Spleen (tissue), 13 donors: ENCODE measurements at places on chromosomes 4 and X. TPM values are rescaled to one million over a fixed set of nuclear protein-coding genes. Genes with fewer than 3 reads are reported as not detected.

- H3K27me3 ChIP-seq = no peaks in the 10 kb centered on the region
- no peak for DNase-seq
- no peaks in the 10 kb centered on the region for H3K36me3 ChIP-seq
- no peaks in the 10 kb centered on the region for H3K4me1 ChIP-seq
- H3K4me3 ChIP-seq = no peak overlapping the region
- no peak overlapping the region for H3K27ac ChIP-seq
These were observed 407.9 kb downstream of the TECRL start for GRCh38 chr4:64001229-64001898.

The PNMA3 gene
- polyA plus RNA-seq = 2.6 TPM

- H3K4me3 ChIP-seq = no peak overlapping the region
- no peaks in the 10 kb centered on the region for H3K36me3 ChIP-seq
- no peak for DNase-seq
- no peaks in the 10 kb centered on the region for H3K4me1 ChIP-seq
- no peak overlapping the region for H3K27ac ChIP-seq
These were observed 39.4 kb upstream of the WDFY3 start for GRCh38 chr4:85005865-85006377.

DNA sequence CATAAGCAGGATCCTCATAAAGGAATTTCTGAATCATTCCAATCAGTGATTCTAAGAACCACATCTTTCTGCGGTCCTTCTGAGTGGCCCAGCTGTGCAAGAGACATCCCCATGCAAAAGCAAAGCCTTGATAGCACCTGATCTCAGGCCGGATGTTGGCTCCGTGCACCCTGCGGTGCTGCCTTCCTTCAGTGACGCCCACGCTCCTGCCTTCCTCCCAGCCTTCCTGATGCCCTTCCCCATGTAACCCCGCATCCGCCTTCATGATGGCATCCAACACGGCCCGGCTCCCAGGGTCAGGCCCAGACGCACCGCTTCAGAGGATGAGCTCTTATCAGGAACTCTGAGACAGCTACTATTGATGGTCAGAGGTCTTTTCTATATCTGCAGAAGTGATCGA, 20.4 kb upstream of the CYP4V2 start:
- H3K36me3 ChIP-seq = no peaks in the 10 kb centered on the region
- H3K4me3 ChIP-seq = no peak overlapping the region
- H3K27me3 ChIP-seq = no peaks in the 10 kb centered on the region
- DNase-seq = no peak

DNA sequence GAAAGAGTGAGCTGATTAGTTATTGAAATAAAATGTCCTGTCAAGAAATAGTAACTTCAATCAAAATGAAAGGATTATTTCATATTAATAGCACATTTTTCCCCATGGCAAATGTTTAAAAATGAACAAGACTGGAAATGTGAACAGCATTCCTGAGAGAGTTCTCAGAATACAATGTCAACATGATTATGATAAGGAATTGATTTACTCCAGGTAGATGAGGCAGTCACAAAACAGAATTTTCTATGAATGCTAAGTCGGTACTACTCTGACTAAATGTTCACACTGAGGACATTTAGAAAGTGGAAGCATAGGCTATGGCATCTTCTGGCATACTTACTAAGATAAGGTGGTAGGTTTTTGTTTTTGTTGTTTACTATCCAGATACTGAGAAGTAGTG, 19.4 kb upstream of the GRSF1 start:
- DNase-seq = no peak
- peaks cover 1% of the 10 kb centered on the region for H3K4me1 ChIP-seq
- no peaks in the 10 kb centered on the region for H3K27me3 ChIP-seq
- no peaks in the 10 kb centered on the region for H3K36me3 ChIP-seq
- H3K27ac ChIP-seq = no peak overlapping the region

DNA sequence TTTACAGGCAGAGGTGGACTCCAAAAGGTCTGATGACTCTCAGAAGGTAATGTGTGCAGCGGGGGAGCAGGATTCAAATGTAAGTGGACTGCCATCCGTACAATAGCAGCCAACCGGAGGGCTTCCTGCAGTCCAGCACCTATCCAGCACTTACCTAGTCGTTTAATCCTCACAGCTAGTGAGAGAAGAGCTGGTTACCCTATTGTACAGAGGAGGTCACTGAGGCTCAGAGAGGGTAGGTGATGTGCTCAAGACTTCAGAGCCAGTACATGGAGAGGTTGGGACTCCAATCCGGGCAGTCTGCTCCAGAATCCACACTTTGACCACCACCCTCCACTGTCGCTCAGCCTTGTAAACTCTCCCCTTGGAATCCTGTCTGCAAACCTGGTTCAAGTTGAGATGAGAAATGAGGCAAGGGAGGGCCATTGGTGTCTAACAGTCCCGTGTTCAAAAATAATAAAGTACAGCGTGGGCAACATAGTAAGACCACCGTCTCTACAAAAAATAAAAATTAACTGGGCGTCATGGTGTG, 22.5 kb upstream of the JAKMIP1 start:
- H3K4me3 ChIP-seq = no peak overlapping the region
- no peak overlapping the region for H3K27ac ChIP-seq
- no peaks in the 10 kb centered on the region for H3K36me3 ChIP-seq
- no peak for DNase-seq
- no peaks in the 10 kb centered on the region for H3K4me1 ChIP-seq

DNA sequence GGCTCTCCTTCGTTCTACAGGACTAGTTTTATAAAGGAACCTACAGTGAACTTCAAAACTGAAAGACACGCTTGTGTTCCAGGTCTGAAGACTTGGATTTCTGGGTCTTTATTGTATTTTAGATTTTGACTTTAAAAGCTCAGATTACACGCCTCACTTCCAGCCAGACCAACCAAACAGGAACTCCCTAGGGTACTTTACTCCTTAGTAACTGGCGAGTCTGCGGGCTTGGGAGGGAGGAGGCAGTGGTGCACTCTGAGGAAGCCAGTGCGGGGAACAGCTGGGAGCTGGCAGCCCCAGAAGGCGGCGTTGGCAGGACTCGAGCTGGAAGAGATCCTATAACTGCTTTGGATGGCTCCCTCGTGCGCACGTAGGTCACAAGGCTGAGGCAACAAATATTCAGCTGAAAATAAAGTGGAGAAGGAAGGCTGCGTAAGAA, 391 bp upstream of the PHKA1 start:
- H3K36me3 ChIP-seq = no peaks in the 10 kb centered on the region
- H3K27ac ChIP-seq = peak overlapping the region; percentile 60
- DNase-seq = peak; percentile 75
- H3K27me3 ChIP-seq = no peaks in the 10 kb centered on the region

DNA sequence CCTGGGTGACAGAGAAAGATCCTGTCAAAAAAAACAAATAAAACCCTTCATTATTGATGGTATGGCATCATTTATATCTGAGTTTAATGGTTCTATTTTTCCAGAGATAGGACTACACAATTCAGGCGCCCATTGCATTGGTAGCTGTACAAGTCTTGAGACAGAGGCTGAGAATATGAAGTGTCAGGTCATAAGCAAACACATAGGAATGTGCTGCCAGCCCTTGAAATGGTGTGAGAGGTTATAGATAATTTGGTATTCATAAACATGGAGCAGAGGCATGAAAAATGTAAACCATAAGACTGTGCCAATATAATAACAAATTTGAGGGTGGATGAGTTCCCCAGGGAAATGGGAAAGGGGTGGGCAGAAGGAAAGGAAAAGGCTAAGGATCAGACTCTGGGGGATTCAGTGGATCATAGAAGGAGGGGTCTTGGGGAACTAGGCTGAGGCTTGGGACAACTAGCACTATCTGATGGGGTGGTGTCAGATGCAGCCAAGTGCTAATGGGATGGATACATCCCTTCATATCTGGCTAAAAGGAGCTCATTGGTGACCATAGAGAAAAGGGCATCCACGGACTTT, 50.8 kb downstream of the MAOA start:
- H3K4me3 ChIP-seq = no peak overlapping the region
- no peak overlapping the region for H3K27ac ChIP-seq
- no peak for DNase-seq
- no peaks in the 10 kb centered on the region for H3K4me1 ChIP-seq

DNA sequence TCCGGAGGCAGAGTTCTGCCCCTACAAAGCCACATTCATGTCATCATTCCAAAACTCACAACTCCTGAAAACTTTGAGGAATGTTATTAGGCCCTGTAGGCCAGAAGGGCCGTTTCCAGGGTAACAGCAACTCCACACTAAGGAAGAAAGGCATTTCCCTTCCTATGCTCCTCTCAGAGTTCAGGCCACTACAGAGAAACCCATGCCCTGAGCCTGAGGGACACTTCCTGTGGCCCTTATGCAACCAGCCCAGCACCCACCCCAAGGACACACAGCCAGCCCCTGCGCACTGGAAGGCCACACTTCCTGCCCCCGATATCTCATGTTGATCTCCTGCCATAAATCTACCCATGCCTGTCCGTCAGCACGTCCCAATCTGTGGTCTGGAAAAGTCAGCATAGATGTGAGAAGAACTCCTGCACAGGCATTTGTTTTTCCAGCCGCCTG, 289.3 kb downstream of the BCOR start:
- H3K4me3 ChIP-seq = no peak overlapping the region
- no peak overlapping the region for H3K27ac ChIP-seq
- peaks cover 4% of the 10 kb centered on the region for H3K4me1 ChIP-seq
- no peak for DNase-seq

DNA sequence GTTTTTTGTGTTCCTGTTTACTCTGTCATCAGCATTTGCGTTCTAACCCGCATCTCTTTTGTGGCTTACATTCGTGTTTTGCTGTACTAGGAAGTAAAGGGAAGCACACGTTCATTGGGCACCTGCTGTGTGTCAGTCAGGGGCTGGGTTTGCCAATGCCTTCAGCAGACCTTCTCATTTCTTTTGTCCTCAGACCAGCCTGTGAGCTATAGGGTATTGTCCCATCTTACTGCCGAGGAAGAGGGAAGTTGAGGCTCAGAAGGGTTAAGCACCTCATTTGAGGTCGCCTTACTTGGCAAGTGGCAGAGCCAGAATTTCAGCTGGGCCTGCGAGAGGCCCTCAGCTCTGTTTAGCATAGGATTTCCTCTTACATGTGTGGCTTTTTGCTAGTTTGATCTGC, 8.7 kb downstream of the TBC1D14 start:
- H3K4me1 ChIP-seq = peaks cover 63% of the 10 kb centered on the region
- DNase-seq = peak; percentile 76
- H3K4me3 ChIP-seq = no peak overlapping the region
- peaks cover 4% of the 10 kb centered on the region for H3K36me3 ChIP-seq

DNA sequence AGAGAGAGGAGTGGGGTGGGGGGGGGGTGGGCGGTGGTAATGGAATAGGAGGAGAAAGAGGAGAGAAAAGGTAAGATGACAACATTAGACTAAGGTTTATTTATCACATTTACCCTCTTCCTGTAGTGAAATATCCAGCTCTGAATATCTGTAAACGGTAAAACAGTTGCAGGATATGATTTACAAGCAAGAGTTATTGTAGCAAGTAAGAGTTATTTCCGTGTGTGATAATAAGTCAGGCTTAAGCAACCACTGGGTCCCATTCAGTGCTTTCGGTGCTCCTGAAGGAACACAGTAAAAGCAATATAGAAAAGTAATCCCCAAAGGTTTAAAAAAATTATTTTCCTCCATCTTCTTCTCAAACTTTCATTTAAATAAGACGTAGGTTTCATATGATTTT, 103.6 kb downstream of the MANBA start:
- no peaks in the 10 kb centered on the region for H3K4me1 ChIP-seq
- H3K27ac ChIP-seq = no peak overlapping the region
- H3K4me3 ChIP-seq = no peak overlapping the region

DNA sequence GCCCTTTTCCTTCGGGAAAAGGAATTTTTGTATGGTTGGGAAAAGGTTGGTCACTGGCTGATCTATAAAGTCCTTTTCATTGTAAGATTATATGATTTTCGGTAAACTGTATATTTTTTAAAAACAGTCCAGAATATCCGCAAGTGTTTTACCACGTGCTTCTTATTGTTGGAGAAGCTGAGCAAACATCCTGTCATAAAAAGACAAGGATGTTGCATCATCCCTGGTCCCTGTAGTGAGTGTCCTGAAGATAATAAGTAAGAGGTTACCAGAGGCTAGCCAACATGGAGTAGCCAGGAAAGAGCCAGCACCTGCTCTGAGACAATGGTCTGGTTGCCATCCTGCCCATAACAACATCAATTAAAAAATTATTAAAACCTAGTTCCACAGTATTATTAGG, 5.1 kb downstream of the CXCL9 start:
- DNase-seq = no peak
- H3K27ac ChIP-seq = no peak overlapping the region
- H3K27me3 ChIP-seq = no peaks in the 10 kb centered on the region

The GAGE13 gene
- not detected for polyA plus RNA-seq

DNA sequence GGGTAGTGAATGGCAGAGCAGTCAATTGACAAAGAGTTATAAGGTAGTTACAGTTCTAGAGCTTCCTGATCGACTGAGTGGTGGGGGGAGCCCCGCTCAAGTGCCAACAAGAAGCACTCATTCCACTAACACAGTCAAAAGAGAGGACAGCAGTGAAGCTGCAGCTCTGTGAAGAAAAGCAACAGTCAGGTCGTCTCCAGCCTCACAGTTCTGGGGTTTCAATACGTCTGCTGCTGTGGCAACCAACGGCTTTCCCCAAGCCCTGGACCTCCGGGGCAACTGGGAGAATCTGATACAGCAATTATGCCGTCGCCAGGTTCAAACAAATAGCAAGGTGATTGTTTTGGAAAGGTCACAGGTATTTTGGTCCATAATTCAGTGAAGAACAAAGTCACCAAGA, 30.8 kb downstream of the GPM6B start:
- no peaks in the 10 kb centered on the region for H3K4me1 ChIP-seq

- no peaks in the 10 kb centered on the region for H3K4me1 ChIP-seq
- no peak for DNase-seq
- no peaks in the 10 kb centered on the region for H3K27me3 ChIP-seq
- H3K36me3 ChIP-seq = no peaks in the 10 kb centered on the region
- H3K4me3 ChIP-seq = no peak overlapping the region
These were observed 322.2 kb downstream of the ADGRL3 start for GRCh38 chr4:61522312-61522711.

The CLGN gene
- 0.10 TPM for polyA plus RNA-seq

GRCh38 chr4:159305129-159305528, 202.2 kb downstream of the RAPGEF2 start:
- no peaks in the 10 kb centered on the region for H3K27me3 ChIP-seq
- DNase-seq = no peak
- peaks cover 3% of the 10 kb centered on the region for H3K36me3 ChIP-seq
- H3K27ac ChIP-seq = no peak overlapping the region

DNA sequence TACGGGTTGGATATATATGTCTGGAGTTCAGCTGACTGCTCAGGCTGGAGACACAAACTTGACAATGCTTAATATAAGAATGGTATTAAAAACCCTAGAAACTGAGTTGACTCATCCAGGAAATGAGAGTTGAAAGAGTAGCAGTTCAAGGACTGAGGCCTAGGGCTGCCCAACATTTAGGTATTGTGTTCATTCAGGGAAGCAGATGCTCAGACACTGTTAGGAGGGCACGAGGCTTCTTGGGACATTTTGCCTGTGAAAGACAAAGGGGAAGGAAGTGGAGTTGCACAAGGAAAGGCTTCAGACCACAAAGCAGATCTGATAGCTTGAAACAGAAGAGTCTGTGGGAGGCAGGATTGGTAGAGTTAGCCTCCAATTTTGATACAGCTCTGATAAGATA, 52.0 kb upstream of the HS3ST1 start:
- no peak for DNase-seq
- H3K27me3 ChIP-seq = no peaks in the 10 kb centered on the region
- H3K4me3 ChIP-seq = peak overlapping the region; percentile 2
- H3K36me3 ChIP-seq = no peaks in the 10 kb centered on the region
- H3K4me1 ChIP-seq = no peaks in the 10 kb centered on the region

The TACR3 gene
- not detected for polyA plus RNA-seq

- no peak for DNase-seq
- no peak overlapping the region for H3K27ac ChIP-seq
- H3K4me3 ChIP-seq = no peak overlapping the region
- H3K27me3 ChIP-seq = no peaks in the 10 kb centered on the region
- no peaks in the 10 kb centered on the region for H3K36me3 ChIP-seq
These were observed 95.4 kb downstream of the NAF1 start for GRCh38 chr4:163071308-163071707.

The TMEM31 gene
- 0.22 TPM for polyA plus RNA-seq
